ENCODE measurements at places on chromosomes 7 and 10. TPM values are rescaled to one million over a fixed set of nuclear protein-coding genes. Genes with fewer than 3 reads are reported as not detected.

GRCh38 chr7:106480161-106480579 is 180.8 kb downstream of the CCDC71L start:
- no peak for DNase-seq

- no peak for DNase-seq
Observed at GRCh38 chr10:133294189-133294588, 14.5 kb downstream of the TUBGCP2 start.

- DNase-seq, result no peak
Observed at GRCh38 chr7:22452142-22452959, 47.6 kb downstream of the STEAP1B start.

- DNase-seq, result no peak
Observed at GRCh38 chr10:114499116-114499515, 94.8 kb upstream of the AFAP1L2 start.

GRCh38 chr7:158811461-158811860 is 17.8 kb downstream of the ESYT2 start:
- no peak for DNase-seq

- DNase-seq, result no peak
Observed at GRCh38 chr10:17872191-17873091, 63.3 kb downstream of the MRC1 start.

GRCh38 chr10:125871338-125871737 is 9.8 kb downstream of the DHX32 start:
- no peak for DNase-seq

DNA sequence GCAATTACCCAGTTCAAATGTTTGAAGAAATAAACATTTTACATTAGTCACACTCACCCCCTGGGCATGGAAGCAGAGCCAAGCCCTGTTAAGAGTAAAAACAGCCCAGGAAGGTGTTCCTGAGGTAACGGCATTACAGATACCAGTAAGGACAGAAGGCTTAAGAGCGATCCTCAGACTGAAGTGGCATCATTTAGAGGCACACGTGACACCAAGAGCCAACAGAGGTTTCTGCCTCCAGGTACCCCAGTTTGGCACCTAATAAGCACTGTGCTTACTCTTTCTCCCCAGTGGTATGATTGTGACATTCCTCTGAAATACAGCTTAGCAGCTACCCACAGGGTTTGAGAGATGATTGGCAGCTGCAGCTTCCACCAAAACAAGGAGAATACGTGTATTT is 17.2 kb downstream of the MMS19 start:
- DNase-seq, result no peak

DNA sequence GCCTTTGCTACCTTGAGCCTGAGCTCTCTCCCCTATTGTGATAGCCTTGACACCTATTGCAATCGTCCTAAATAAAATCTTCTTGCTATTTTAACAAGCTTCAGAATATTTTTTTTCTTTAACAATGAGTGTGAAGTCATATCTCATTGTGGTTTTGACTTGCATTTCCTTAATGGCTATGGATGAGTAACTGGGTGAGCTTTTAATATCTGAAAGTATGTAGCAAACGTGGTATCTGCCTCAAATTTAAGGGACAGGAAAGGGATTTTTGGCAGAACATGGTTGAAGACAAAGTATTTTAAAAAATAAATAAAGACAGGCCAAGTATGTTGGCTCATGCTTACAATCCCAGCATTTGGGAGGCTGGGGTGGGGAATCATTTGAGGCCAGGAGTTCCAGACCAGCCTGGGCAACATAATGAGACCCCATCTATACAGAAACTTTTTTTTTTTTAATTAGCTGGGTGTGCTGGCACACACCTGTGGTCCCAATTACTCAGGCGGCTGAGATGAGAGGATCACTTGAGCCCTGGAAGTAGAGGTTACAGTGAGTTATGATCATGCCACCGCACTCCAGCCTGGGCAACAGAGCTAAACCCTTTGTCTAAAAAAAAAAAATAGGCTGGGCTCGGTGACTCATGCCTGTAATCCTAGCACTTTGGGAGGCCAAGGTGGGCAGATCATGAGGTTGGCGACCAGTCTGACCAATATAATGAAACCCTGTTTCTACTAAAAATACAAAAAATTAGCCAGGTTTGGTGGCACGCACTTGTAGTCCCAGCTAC is 319.3 kb upstream of the NRP1 start:
- no peak for DNase-seq

DNA sequence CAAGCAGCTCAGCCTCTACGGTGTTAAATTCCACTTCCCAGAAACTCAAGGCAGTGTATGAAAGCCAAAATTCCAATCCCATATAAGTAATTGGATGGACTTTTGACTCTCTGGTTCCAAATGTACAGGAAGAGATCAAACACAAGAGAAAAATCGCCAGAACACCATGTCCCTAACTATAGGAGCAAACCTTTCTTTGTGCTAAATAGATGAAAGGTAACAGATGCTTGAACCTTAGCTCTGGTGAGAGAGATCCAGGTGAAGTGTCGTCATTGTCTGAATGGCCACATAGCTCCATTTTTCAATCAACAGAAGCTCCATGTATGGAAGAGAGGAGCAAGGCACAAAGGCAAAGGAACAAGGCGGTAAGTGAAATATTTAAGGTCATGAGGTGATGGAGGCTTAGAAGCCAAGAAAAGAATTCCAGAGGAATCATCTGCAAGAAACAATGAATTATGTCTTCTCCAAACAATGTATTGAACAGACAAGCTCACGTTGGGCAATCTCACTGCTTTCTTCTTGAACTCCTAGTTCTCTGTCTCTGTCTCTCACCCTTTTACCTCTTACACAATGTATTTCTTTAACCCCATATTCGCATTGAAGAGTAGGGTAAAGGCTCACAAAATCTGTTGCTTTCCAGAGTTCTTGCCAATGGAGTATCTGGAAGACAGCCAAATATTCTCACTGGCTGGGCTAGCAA is 585.1 kb downstream of the GATA3 start:
- DNase-seq, result no peak

DNA sequence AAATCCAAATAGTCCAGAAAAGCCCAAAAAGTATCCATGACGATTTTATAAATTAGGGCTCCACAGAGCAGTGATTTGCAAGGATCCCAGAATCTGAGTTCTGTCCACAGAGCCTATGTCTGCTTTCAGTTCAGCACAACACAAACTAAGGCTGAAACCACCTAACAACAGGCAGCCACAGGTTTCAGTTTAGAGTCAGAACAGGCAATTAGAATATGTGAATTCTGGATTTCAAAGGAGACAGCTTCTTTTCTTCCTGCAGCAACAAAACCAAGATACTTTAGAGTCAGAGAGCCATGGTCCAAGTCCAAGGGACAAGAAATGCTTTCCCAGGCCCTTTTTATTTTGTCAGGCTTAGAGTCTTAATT is 23.6 kb downstream of the IFIT3 start:
- no peak for DNase-seq

DNA sequence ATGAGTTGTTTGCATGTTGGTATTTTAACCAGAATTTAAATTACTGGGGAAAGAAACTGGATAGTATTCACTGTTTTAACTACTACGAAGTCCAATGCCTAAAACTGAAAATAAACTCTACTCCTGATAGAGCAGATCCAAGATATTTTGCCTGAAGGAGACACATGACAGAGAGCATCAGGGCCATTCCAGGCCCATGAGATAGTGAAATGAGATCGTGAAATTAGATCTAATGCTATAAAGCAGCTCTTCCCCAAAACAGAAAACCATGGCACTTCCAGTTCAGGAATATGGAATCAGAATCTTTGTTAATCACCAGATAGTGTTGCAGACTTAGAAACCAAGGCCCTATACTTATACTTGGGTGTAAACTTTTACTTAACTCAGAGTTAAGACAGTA is 124.3 kb upstream of the CACNA2D1 start:
- no peak for DNase-seq

DNA sequence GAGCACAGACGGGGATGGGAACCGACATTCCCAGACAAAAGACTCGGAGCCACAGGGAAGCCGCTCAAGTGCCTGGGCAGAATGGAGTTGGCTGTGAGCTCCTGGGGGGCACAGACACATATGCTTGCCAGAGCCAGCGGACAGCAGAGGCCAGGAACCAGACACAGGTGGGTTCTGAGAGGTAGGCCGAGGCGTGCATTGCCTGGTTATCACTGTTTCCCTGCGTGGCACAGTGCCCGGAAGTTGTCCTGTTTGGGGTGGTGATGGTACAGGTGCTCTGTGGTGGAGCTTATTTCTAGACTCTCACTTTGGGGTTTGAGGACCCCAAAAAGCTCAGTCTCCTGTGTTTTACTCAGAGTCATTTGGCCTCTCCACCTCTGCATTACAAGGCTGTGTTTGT is 2.5 kb downstream of the PALD1 start:
- no peak for DNase-seq

GRCh38 chr10:48364659-48365405 is 58.4 kb downstream of the MAPK8 start:
- DNase-seq, result no peak

DNA sequence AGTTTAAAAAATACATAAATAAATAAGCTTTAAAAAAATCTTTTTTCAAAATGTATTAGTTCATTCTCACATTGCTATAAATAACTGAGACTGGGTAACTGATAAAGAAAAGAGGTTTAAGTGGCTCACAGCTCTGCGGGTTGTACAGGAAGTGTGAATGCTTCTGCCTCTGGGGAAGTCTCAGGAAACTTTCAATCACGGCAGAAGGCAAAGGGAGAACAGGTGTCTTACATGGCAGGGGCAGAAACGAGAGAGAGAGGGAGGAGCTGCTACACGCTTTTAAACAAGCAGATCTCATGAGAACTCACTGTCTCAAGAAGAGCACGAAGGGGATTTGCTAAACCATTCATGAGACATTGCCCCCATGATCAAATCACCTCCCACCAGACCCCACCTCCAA is 114.6 kb downstream of the DNAJC1 start:
- DNase-seq, result no peak

- no peak for DNase-seq
Observed at GRCh38 chr10:9965341-9965740, 1052.3 kb upstream of the CELF2 start.

- DNase-seq, result no peak
Observed at GRCh38 chr7:108063520-108063933, 60.6 kb upstream of the LAMB1 start.

GRCh38 chr7:14899030-14899429 is 3.5 kb downstream of the DGKB start:
- no peak for DNase-seq

DNA sequence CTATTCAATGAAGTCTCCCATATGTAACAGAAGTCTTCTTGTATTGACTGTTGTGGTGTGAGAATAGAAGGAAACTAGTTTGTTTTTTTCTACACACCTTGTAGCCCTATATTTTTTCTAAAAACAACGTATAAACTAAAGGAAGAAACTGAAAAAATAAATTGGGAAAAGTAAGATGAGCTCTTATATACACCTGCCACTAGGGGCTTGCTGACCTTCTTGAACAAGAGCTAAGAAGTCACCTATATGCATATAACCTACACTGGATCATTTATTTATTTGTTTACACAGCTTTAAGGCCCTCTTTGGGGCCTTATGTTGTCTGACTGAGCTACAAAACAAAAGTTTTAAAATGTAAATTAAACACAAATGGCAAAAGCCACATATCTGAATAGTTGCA is 383.0 kb downstream of the HPSE2 start:
- no peak for DNase-seq

DNA sequence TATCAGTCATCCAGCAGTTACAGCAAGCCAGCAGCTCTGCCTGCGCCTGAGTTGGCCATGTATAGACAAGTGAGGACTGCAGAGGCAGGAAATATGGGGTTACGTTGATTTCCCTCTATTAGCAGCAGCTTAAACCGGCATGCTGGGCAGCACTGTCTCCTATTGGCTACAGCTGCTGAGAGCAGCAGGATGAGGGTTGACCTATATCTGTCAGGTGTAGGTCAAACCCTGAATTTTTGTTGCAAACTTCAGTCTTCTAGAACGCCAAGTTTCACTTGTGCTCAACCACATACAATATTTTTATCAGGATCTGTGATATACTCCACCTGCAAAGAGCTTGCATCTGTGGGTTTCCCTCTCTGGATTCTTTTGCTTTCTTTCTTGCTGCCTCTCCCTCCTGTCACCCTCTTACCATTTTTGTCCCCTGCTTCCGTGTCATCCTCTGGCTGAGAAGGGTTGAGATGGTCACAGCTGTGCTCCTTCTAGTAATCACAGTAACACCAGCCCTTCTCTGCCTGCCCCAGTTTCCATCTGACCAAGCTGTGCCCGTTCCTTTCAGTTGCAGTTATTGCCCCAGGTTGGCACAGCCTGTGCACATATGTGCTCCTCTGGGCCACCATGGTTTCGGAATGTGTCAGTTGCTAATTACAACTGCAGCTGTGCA is 23.8 kb upstream of the GLCCI1 start:
- DNase-seq, result no peak

DNA sequence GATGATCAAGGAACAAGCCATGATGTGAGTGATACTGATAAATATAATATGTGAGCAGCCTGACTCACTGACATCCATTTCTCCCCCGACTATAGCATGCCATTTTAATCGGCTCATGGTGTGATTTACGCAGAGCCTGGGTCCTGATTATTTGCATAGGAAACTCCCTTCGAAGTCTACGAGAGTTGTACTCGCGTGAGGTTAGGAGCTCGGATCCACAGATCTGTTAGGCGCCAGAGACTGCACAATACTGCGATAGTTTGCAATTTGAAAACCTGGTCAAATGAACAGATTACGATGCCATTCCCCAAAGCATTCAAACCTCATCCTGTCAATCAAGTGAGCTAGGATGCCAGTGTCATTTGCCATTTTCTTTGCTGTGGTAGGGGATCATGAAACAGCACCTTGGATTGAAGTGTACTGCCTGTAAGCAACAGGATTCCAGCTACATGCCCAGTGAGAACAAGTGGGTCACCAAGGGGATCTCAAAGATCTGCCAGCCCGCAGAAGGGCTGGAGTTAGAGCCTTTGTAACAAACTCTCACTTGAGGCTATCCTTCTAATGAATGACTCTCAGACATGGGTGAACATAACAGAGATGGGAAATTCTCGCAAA is 158.3 kb downstream of the FRMD4A start:
- DNase-seq, result no peak

Gene ICA1
- 9.9 TPM for total RNA-seq

Gene CDHR1
- total RNA-seq, result 0.14 TPM

Gene GIMAP7
- 12.6 TPM for total RNA-seq

Gene NPY
- not detected for total RNA-seq

Gene ANTXRL
- total RNA-seq, result not detected

Gene PRSS37
- total RNA-seq, result not detected

Gene NPSR1
- total RNA-seq, result not detected

Gene TNS3
- 138 TPM for total RNA-seq

Gene ELAPOR2
- total RNA-seq, result 11.2 TPM

Gene C10orf143
- total RNA-seq, result not detected

Gene SLC18A2
- total RNA-seq, result 1.8 TPM

Gene ZNF488
- not detected for total RNA-seq

Gene GLI3
- total RNA-seq, result 3.4 TPM

All from thoracic aorta (tissue), 2 donors.